ENCODE measurements at places on chromosomes 4 and X.
A peak's percentile ranks its signal among the peaks of the same experiment; 100 is the strongest.

- no peak for DNase-seq
These were observed 54.1 kb downstream of the GRK4 start for GRCh38 chr4:3017504-3017903.

DNA sequence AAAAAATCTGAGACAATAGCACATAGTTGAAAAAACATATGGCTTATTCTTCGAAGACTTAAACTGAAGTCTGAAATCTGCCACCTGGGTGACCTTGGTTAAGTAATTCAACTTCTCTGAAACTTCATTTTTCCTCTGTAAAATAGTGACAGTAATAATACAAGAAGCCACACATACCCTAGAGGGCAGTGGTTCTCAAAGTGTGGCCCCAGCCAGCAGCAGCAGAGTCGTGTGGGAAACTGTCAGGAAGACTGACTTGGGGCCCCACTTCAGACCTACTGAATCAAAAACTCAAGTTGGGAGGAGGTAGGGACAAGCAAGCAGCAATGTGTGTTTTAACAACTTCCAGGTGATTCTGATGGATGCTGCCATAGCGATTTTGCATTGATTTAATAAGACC, 249.9 kb downstream of the HNRNPD start:
- no peak for DNase-seq

DNA sequence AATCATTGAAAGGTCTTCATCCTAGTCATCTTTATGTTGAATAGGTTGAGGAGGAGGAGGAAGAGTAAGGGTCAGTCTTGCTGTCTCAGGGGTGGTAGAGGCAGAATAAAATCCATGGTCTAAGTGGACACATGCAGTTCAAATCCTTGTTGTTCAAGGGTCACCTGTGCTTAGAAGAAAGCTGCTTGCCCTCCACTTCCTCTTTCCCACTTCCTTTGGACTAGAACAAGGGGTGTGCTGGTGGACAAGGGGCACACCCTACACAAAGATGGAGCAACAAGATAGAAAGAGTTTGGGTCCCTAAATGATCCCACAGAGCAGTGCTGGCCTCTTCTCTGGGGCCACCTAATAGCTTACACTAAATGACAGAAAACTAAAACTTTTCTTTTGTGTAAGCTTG, 47.9 kb downstream of the HSD17B13 start:
- DNase-seq, result no peak

DNA sequence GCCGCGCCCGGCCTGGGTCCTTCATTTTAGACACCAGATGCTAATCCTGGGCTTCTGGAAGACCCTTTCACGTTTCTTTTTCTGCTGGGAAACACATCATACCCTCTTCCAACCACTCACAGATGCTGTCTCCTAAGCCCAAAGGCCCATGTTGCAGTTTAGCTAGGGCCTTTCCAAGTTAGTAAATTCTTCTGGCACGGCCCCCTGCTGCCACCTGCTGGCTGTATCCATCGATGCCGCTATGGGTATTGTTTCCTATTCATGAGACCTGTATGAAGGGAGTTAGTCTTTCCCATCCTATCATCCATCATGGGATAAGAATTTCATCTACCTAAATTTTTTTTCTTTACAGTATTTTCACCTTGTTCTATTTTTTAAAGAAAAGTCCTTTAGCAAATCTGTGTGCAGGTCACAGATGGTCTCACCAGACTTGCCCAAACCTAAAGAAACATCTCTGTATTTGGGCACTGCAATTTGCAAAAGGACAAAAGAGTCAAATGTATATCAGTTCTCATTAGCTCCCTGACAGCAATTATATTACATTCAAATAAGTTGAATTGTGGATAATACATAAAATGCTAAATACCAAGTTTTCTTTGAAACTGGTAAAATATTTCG, 37.8 kb upstream of the SLC9A7 start:
- peak; percentile 29 for DNase-seq

All from stimulated activated CD8-positive, alpha-beta memory T cell treated with anti-CD3 and anti-CD28 coated beads, Interleukin-4, amount 100 ng/mL, for 1 hour (primary cell).